SW480 (cell line): ENCODE measurements at places on chromosomes 4 and X.
A peak's percentile ranks its signal among the peaks of the same experiment; 100 is the strongest.

DNA sequence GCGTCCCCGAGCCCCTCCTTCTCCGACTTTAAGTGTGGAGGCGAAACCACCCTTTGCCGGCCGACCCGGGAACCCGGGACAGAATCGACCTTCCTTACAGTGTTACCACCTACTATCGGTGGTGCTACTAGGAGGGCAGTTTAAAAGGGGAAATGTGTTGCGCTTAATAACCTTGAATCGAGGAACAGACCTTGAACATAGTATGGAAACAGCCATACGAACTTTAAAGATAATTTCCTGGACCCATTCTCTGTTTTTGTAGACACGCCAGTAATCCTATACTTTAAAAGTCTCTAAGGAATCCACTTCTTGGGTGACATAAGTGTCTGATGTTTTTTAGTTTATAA, 1.5 kb downstream of the ING2 start:
- DNase-seq, result no peak

GRCh38 chr4:112284166-112284565, 1.5 kb downstream of the TIFA start:
- DNase-seq, result peak; percentile 3

GRCh38 chrX:108171671-108172070, 80.1 kb downstream of the ATG4A start:
- no peak for DNase-seq

- peak; percentile 1 for DNase-seq
These were observed 171.4 kb downstream of the MSL3 start for GRCh38 chrX:11929476-11929875.

DNA sequence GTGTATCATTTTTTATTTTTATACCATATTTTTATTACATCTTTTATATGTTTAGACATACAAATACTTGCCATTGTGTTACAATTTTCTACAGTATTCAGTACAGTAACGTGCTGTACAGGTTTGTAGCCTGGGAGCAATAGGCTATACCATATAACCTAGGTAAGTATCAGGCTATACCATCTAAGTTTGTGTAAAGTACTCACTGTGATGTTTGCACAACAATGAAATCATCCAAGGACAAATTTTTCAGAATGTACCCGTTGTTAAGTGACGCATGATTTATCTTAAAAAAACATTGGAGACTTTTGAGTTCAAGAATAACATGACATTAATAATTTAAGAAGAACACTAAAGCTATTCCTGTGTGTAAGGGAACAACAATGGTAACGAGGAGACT, 96.0 kb upstream of the LEF1 start:
- DNase-seq, result no peak

DNA sequence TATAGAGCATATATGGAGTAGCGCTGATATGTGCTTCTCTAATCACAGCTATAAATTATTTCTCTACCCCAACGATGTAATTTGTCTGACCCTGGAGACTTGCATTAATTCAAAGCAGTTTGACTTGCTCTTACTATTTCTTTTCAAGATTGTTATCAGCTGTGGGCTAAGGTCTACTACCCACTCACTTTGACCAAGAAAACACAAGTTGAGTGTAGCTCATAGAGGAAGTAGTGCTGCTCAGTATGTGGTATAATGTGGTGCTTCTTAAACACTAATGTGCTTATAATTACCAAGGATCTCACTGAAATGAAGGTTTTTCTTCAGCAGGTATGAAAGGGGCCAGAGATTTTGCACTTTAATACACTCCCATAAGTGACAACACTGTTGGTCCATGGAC, 70.1 kb downstream of the INPP4B start:
- no peak for DNase-seq

- DNase-seq, result no peak
These were observed 96.8 kb downstream of the AKAP4 start for GRCh38 chrX:50103866-50104566.

DNA sequence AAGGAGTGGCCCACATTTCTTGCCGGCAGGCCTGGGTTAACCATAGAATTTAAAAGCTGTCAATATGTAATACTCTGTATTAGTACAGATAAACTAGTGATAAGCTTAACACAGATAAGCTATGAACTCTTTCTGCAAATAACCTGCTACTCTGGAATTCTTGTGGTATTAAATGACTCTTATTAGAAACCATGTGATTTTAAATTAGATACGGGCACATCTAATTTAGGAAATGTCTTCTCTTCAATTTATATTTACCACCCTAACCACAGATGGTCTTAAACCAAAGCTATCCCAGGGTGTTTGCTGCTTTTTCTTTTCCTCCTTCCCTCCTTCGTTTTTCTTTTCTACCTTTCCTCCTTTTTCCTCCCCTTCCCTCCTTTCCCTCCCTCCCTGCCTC, 4.9 kb downstream of the GNRHR start:
- DNase-seq, result no peak

DNA sequence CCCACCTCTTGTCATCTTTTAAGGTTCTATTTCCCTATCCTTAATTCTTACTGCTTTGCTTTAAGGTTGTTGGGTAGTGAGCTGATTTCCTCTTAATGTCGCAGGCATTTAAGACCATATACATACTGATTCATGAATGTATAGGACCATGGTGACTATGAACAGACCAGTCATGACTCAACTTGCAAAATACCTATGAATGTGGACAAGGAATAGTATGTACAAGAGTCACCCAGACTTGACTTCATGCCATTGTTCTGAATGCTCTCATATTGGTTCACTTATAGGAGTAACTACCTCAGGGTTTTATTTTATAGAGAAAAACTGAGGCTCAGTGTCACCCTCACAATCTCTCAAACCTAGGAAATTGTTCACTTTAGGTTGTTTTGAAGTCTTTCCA, 44.3 kb downstream of the CCNG2 start:
- DNase-seq, result no peak

DNA sequence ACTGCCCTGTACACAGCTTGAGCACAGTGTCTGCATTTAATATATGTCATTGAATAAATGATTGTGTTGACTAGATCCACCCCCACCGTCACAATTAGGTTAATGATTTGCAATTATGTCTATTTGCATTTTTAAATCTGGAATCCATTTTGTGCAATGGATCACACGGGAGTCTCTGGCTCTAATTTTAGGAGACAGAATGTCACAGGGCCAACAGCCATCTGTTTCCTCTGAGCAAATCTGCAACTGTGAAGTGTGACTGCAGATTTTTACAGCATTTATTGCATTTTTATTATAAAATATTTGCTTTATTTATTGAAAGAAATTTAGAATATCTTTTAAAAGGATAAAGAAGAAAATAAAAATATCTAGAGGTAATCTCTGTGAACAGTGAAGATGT, 316.8 kb downstream of the HS3ST1 start:
- no peak for DNase-seq

DNA sequence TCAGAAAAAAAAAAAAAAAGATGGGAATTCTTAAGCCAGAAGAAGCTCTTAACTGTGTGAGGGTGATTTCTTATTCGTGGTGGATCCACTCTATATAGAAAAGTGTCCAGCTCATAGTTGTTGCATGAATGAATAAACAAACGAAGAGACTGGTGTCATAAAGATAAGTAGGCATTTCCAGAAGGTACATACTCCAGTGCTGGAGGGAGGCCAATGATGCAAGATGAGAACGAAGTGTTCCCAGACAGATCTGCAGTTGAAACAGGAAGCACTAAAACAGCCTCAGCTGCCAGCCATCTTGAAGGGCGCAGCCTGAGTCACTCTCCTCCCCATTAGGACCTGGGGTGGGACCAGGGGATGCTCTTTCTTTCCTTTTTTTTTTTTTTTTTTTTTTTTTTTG, 47.4 kb upstream of the HOPX start:
- DNase-seq, result no peak

- no peak for DNase-seq
These were observed 134.3 kb downstream of the APBB2 start for GRCh38 chr4:41079881-41080560.

- DNase-seq, result no peak
These were observed 53.8 kb downstream of the PACRGL start for GRCh38 chr4:20754036-20754435.

- no peak for DNase-seq
These were observed 250.8 kb downstream of the C4orf33 start for GRCh38 chr4:129346734-129347133.

DNA sequence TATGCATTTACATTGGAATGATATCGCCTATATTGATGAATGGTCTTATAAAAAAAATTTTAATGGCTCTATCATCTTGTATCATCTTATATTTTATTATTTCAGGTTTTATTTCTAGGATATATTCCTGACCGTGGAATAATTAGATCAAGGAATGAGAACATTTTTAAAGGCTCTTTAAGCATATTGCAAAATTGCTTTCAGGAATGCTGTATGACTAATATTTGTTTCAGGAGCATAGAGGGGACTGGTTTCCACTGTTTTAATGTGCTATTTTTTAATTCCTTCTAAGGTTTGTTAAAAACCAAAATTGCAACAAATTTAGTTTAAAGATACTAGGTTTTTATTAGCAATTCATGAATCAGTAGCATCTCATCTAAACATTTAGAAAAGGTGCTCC, 120.2 kb downstream of the BMPR1B start:
- DNase-seq, result no peak

- DNase-seq, result no peak
These were observed 173.9 kb downstream of the PDGFRA start for GRCh38 chr4:54402880-54403480.

- no peak for DNase-seq
These were observed at the start of gene EGFL6 for GRCh38 chrX:13569479-13570260. TSS of gene EGFL6 (plus strand) at chrX:13569601. CDS start at chrX:13569862, 261 bp downstream.

DNA sequence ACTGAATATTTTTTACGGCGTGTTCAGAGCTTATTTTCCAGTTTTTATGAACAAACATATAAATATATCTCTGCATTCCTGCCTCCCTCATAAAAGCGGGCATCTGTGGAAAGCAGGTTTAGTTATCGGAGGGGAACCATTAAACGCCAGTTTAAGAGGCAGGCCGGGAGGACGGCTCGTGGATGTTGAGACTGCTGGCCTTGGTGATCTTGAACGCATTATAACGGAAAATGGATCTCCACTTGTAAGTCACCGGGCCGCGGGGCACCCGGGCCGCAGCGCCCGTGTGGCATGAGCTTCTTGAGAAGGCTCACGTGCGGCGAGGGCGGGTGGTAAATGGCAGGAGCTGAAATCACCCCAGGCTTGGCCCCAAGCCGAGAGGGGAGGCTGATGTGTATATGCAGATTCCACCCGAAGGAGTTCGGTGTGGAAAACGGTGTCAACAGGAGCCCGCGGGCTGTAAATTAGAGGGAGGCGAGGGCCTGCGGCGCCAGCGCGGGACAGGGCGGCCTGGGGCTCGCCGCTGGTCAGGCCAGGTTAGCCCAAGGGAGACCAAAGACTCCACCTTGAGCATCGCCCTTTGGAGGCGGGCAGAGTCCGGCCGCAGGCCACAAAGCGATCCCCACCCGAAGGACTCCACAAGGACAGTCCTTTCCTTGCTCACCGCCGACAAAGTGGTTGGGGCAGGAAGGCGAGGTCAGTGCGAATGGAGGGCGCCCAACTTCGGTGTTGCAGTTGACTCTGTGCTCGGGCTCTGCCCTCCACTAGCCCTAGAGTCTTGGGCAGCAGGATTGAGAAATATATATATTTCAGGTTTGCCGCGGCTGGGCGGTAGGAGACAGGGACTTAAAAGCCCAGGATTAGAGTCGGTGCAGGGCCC, 1.3 kb upstream of the HAND2 start:
- DNase-seq, result no peak

DNA sequence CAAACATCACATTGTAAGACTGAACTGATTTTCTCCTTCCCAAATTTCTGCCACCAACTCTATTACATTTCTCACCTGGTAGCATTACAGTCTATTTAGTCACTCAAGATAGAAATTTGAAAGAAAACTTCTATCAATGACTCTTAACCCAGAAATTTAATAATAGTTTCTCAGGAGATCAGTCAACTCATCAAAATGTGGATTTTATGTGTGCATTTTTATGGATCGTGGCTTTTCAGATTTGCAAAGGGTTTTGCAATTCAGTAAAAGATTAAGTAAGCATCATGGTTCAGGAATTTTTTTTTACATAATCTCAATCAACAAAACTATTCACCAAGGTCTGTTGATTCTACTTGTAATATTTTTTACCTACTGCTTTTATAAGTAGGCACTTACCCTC, 111.1 kb downstream of the CFAP299 start:
- no peak for DNase-seq

- DNase-seq, result no peak
These were observed 577.8 kb downstream of the NLGN4X start for GRCh38 chrX:5650904-5651303.

DNA sequence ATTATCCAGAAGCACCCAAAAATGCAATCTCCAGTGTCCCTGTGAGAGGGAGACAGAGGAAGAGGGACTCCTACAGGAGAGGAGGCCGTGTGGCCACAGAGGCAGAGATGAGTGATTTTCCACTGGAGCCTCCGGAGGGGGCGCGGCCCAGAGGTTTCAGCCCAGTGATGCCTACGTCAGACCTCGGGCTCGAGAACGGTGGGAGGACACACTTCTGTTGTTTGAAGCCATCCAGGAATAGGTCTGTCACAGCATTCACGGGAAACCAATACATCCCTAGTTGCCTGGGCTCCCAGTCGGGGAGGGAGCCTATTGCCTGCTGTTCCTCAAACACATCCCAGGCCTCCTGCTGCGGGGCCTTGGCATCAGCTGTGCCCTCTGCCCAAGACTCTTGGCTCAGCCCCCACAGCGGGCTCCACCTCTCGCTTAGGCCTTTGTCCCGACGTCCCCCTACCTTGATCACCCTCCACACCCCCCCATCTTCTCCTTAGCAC, 39.2 kb upstream of the HMX1 start:
- no peak for DNase-seq

- no peak for DNase-seq
These were observed 1.2 kb upstream of the MID1IP1 start for GRCh38 chrX:38799995-38800580.

DNA sequence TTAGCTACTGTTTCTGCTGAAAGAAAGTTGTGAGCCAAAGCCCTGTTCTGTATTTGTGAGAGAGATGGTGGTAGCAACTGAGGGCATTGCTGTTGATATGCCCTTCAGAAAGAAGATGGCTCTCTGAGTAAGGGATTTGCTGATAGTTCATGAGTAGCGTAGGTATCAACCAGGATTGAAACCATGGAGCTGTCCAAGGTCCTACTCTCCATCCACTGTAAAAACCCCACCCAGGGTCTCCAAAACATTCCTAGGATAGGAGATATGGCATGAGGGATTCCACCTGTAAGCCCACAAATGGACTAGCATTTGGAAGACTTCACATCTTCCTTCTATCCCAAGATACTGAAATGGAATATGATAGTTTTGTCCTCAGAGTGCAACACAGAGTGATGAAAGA, 277.1 kb upstream of the PRKX start:
- peak; percentile 2 for DNase-seq

GRCh38 chr4:95539106-95539505, 9.7 kb downstream of the UNC5C start:
- DNase-seq, result no peak

- no peak for DNase-seq
These were observed 185.9 kb upstream of the PBDC1 start for GRCh38 chrX:75986976-75987375.

- no peak for DNase-seq
These were observed 14.8 kb upstream of the PPARGC1A start for GRCh38 chr4:23904639-23905071.
